HT1080 (cell line): ENCODE measurements at places on chromosomes 13 and 19. TPM values are rescaled to one million over a fixed set of nuclear protein-coding genes. Genes with fewer than 3 reads are reported as not detected.

GRCh38 chr13:82993417-82993816 is 888.9 kb downstream of the SLITRK1 start:
- DNase-seq, result no peak

Gene THAP8
- 2.4 and 2.6 TPM in 2 replicates for total RNA-seq

Gene PSG2
- not detected in 2 replicates for total RNA-seq

Gene NCR1
- 0.43 TPM in 1 of 2 replicates, not detected in the other for total RNA-seq

GRCh38 chr19:8214802-8215201 is 5.6 kb downstream of the CERS4 start:
- DNase-seq, result no peak

GRCh38 chr13:107239213-107239612 is 671.3 kb upstream of the ARGLU1 start:
- no peak for DNase-seq

DNA sequence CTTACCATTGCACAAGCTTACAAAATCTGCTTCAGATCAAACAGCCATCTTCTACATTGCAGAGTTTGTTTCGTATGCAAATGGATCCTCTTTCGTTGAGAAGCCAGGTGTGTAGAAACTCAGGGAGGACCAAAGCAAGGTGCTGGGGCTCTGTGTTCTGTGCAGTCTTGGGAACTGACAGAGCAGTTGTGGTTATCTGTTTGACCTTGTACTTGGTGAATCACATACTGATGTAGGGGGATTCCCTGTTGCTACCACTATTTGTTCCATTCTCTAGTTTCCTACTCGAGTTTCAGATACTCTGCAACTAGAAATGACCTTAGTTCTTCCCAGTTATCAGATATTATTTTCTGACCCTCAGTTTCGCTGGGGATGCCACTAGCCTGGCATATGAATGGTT is 95.2 kb upstream of the CLDN10 start:
- DNase-seq, result no peak

DNA sequence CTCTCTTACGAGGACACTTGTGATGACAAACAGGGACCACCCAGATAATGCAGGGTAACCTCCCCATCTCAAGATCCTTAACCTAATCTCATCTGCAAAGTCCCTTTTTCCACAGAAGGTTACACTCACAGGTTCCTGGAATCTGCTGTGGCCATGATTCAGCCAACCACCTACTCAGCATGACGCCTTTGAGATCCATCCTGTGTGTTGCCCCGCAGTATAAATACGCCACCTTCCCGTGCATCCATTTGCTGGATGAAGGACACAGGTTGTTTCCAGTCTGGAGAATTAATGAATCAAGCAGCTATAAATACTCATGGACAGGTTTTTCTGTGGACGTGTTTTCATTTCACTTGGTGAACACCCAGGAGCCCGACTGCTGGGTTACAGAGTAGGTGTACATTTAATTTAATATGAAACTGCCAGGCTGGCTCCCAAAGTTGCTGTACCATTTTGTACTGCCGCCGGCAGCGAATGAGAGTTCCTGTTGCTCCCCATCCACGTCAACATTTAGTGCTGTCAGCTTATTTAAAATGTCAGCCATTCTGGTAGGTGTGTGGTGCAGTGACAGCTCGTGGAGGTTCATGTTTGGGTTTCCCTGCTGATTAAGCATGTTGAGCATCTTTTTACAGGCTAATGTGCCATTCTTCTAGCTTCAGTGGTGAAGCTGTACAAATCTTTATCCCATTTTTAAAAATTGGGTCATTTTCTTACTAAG is 40.2 kb downstream of the ELL start:
- DNase-seq, result no peak

Gene RPL36
- 1,434 and 2,039 TPM in 2 replicates for total RNA-seq
